ENCODE measurements at places on chromosomes 6 and 20. TPM values are rescaled to one million over a fixed set of nuclear protein-coding genes. Genes with fewer than 3 reads are reported as not detected.

The RAB44 gene
- not detected for total RNA-seq

The C6orf89 gene
- total RNA-seq = 69.6 TPM

The HDGFL1 gene
- not detected for total RNA-seq

The ELOVL2 gene
- 0.30 TPM for total RNA-seq

The NT5E gene
- total RNA-seq = 60.2 TPM

The ANKEF1 gene
- total RNA-seq = 3.5 TPM

The GSTA5 gene
- not detected for total RNA-seq

DNA sequence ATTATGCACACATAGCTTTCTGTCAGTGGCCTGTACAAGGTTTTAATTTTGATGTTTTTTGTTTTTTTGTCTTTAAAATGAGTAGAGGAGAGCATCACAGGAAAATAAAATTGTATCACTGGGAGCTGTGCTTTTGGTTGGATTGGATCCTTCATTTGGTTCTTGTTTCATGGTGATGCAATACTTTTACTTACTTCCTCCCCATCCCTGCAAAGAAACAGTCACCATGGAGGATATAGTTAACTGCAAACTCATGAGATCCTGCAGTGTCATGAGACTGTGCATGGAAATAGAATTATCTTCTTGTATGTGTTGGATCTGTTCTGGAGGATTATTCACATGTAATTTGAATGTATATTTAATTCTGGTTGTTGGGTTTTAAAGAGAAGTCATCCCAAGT lies 122.3 kb downstream of the JARID2 start:
- DNase-seq = no peak
- no peak overlapping the region for H3K4me3 ChIP-seq
- H3K27ac ChIP-seq = no peak overlapping the region
- no peaks in the 10 kb centered on the region for H3K27me3 ChIP-seq
- H3K4me1 ChIP-seq = peaks cover 17% of the 10 kb centered on the region

DNA sequence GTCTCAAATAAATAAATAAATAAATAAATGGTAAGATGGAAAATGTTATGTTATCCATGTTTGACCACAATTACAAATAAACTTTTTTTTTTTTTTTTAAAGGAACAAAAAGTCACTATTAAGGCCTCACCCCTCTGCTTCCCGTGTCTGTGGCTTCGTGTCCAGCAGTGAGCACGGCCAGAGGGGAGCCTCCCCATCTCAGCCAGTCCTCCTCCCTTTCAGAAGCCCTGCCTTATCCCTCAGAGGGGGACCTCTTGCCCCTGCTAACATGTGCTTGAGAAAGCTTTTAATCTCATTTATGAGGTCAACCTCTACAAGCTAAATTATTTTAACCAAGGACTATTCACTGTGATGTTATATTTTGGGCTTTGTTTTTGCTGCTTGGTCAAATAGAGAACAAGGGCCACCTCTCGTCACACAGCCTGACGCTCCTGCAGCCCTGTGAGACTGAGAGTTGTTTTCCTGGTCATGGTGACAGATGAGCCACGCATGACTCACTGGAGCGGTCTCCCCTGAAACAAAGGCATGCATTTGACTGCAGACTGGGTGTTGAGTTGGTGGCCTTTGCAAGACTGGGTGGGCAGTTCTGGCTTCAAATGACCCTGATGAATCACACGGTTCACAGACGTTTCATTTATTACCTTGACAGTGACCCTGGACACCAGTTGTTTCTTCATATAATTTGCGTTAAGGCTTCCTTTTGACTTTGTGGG lies 131.8 kb downstream of the TIAM2 start:
- no peak for DNase-seq
- no peak overlapping the region for H3K4me3 ChIP-seq
- no peaks in the 10 kb centered on the region for H3K4me1 ChIP-seq

DNA sequence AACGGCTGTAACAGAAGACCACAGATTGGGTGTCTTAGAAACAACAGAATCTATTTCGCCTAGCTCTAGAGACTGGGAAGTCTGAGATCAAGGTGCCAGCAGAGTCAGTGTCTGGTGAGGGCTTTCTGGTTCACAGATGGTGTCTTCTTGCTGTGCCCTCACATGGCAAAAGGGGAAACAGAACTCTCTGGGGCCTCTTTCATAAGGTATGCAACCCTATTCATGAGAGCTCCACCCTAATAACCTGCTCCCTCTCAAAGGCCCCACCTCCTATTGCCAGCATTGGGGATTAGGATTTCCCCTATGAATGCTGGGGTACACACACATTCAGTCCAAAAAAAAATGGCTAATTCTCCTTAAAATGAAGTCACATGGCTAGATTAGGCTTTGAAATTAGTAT lies 10.0 kb downstream of the TXNDC5 start:
- no peak overlapping the region for H3K27ac ChIP-seq
- H3K4me1 ChIP-seq = peaks cover 8% of the 10 kb centered on the region
- no peak overlapping the region for H3K4me3 ChIP-seq
- H3K36me3 ChIP-seq = no peaks in the 10 kb centered on the region
- DNase-seq = no peak

GRCh38 chr6:52635049-52635577 lies 35.8 kb upstream of the TMEM14A start:
- H3K27ac ChIP-seq = no peak overlapping the region
- H3K4me1 ChIP-seq = no peaks in the 10 kb centered on the region
- H3K4me3 ChIP-seq = no peak overlapping the region
- no peaks in the 10 kb centered on the region for H3K27me3 ChIP-seq
- H3K36me3 ChIP-seq = no peaks in the 10 kb centered on the region

- no peaks in the 10 kb centered on the region for H3K27me3 ChIP-seq
- no peak overlapping the region for H3K27ac ChIP-seq
- H3K4me3 ChIP-seq = no peak overlapping the region
These were observed 26.2 kb upstream of the MMP24 start for GRCh38 chr20:35200267-35200666.

DNA sequence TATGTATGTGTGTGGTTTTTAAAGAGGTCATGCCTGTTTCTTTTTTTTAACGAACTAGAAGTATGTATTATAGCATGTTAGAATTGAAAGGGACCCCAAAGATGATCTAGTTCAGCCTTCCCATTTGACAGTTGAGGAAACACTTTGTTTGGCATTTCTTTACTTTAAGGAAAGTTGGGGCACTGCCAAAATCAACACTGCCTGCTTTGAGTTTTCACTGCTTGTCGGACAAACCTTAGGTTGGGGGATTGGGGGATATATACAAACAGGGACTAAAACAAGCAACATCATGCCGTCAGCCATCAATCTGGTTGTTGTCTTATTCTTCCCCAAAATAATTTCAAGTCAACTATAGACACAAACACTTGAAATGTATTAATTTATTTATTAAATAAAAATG lies 14.1 kb upstream of the CALHM6 start:
- DNase-seq = no peak
- no peaks in the 10 kb centered on the region for H3K36me3 ChIP-seq
- no peak overlapping the region for H3K4me3 ChIP-seq
- peaks cover 4% of the 10 kb centered on the region for H3K4me1 ChIP-seq
- H3K27me3 ChIP-seq = no peaks in the 10 kb centered on the region

GRCh38 chr6:109340811-109341210 lies 41.5 kb downstream of the CD164 start:
- no peak overlapping the region for H3K27ac ChIP-seq
- no peaks in the 10 kb centered on the region for H3K36me3 ChIP-seq
- no peak overlapping the region for H3K4me3 ChIP-seq
- no peak for DNase-seq
- no peaks in the 10 kb centered on the region for H3K4me1 ChIP-seq

GRCh38 chr20:53354314-53354713 lies 239.3 kb downstream of the ZNF217 start:
- no peak for DNase-seq
- no peak overlapping the region for H3K4me3 ChIP-seq
- no peaks in the 10 kb centered on the region for H3K4me1 ChIP-seq
- H3K27ac ChIP-seq = no peak overlapping the region
- H3K36me3 ChIP-seq = no peaks in the 10 kb centered on the region

All from ovary (tissue), 10 donors.